ENCODE measurements at places on chromosomes 2 and 18.

GRCh38 chr2:143078104-143078503 lies 51.1 kb upstream of the ARHGAP15 start:
- no peak for DNase-seq

DNA sequence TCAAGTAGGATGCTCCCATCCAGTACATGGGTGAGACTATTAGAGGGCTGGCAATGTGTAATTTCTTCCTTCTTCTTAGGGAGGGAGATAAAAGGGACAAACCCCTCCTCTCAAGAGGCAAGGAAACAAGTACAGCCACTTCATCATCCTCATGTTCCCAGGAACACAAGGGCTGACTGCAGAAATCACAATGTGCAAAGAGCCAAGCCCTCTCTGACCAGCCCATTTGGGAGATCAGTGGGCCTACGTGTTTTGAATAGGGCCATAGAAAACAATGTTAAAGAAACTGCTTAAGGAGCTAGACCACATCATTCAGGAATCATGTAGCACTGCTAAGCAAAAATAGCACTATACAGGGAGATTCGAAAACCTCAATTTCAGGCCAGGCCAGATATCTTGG lies 97.4 kb downstream of the ACTR2 start:
- DNase-seq, result no peak

DNA sequence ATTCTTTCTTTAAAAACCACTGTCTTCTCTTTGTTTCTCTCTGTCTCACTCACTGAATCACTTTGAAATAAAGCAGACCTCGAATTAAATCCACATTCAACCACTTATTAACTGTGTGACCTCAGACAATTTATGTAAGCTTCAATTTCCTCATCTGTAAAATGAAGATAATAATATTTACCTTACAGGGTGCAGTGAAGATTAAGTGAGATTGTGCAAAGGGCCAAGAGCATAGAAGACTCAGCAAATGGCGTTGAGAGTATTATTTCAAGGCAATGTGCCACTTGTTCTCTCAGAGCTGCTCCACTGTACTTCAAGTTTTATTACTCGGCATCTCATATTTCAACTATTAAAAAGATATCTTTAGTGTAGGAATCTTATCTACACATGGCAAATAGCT lies 454.2 kb upstream of the HNRNPA3 start:
- DNase-seq, result no peak

- DNase-seq, result no peak
Measured at GRCh38 chr2:69567909-69568300, 75.6 kb downstream of the AAK1 start.

DNA sequence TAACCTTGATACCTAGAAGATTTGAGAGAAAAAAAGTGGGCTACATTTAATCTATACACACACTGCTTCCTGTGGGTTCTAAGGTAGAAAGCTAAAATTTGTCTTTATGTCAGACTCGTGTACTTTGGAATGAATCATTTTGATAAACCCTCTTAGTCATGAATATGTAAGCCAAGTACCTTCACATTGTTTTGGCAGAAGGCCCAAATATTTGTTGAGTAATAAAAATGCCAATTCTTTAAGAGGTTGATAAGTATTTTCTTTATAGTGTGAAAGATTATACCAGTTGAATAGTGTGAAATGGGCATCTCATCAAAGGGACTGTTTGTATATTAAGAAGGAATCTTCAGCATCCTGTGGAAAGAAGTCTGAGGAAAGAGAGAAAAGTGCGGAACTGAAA lies 1464.7 kb upstream of the ZEB2 start:
- DNase-seq, result peak; percentile 4

- no peak for DNase-seq
Measured at GRCh38 chr2:62713837-62714236, 8.3 kb downstream of the EHBP1 start.

DNA sequence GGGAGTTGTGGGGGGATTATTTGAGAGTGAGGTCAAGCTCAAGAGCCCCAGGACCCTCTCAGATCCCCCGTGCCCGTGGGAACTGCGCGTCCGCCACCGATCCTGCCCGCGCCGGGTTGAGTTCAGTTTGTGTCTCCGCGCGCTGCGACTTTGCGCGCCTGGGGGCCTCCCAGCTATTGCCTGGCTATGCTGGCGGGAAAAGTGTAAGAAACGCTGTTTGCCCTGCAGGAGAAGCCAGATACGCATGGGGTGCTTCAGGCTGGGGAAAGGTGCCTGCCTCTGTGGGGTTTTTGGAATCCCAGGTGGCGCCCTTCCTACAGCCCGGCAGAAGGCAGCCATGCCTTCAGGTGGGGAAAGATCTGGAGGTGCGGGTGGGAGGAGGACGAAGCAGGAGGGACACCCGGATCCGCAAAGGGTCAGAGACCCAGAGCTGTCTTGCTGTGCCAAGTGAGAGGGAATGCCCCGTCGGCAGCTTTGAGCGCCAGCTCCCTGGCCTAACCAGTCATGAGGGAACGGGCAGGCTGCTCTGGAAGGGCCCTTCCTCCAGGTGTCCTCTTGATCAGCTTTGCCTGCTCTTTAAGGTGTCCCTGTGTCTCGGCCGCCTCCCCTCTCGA lies 22.5 kb downstream of the TEX44 start:
- DNase-seq, result no peak

DNA sequence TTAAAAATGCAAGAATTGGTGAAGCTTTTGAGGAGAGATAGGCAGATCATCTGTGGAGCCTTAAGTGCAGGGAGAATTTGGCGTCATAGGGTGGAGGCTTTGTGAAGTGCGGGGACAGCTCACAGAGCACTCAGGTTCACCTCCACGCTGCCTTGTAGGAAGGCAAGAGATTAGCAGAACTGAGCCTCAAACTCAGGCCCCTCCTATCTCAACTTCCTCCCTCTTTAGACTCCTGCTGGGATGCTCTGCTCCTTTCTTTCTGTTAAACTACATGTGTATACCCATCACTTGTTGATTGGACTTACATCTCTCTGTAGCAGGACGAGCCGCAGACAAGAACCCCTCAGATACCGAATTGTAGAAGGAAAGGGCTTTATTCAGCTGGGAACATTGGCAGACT lies 422.2 kb downstream of the SETBP1 start:
- no peak for DNase-seq

- DNase-seq, result no peak
Measured at GRCh38 chr18:5879479-5879882, 15.8 kb downstream of the TMEM200C start.

DNA sequence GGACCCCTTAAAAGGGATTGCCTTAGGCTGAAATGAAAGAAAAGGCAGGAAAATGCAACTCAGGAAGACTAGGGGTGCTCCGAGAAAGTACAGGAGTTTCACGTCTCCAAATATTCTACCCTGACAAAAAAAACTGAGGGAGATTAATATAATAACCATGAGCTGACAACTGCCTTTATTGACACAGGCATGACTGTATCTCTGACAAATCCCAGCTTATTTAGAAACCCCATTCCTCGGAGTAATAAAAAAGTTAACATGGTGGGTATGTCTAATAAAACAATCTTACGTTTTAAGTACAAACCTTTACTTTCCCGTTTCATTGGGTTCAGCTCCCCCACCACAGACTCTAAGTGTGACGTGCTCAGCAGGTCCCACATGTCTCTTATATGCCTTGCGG lies 7.9 kb upstream of the RBFA start:
- DNase-seq, result no peak

- no peak for DNase-seq
Measured at GRCh38 chr18:11607906-11608305, 1.5 kb upstream of the SLC35G4 start.

DNA sequence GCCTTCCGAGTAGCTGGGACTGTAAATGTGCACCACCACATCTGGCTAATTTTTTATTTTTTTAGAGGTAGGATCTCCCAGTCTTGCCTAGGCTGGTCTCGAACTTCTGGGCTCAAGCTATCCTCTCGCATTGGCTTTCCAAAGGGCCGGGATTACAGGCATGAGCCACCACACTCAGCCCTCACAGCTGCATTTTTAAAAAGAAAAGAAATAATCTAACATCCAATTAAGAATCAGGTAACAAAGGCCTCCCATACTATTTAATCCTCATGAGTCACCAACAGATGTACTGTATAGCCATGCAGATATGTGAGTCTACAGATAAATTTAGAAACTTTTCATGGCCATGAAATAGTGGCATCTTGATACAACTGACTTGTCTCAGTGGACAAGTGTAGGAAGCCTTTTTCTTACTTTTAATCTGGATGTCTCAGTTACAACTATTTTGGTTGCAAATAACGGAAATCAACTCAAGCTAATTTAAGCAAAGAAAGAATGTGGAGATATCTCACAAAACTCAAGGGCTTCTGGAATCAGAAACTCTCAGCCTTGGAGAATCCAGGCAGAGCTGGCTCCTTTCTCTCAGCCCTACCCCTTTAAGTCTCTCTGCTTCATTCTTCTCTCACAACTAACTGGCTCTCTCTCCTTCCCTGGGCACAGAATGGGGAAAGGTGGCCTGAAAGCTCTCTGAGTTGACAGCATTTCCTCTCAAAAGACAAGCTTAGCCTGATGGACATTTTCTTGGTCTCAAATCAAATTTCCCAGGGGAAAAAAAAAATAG lies 12.8 kb upstream of the PPM1B start:
- no peak for DNase-seq

DNA sequence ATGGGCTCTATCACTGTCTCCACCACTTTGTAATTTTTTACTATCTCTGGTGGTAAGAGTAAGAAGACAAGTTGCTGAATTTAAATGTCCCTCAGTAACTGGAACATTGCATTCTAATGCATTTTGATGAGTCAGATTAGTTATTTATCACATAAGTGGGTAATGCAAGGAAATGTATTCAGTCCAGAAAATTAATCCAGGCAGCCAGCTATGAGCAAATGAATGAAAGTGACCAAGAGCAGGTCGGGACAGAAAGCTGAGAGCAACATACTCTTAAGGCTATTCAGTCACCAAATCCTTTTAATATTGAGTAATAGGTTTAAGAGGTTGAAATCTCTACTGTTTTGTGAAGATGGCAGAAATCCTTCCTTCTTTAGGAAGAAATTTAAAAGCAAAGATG lies 265.5 kb upstream of the PARD3B start:
- DNase-seq, result no peak

- DNase-seq, result no peak
Measured at GRCh38 chr2:205816268-205816667, 134.0 kb downstream of the NRP2 start.

DNA sequence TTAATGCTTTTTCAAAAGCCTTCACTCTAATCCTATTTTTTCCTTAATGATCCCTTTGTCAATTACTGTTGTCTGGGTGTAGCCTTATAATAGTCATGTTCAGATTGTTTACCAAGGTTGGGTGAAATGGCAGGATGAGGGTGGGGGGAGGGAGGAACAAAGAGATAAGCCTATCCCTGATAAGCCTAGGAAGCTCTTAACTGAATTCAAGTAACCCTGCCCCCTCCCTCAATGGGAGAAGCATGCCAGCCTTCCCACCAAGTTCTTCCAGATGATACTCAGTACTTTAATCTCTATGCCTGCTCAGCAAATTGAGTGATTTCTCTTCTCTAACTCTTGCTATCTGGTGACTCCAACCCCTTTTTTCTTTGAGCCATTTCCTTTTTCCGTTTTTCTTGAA lies 180.3 kb upstream of the ETAA1 start:
- DNase-seq, result peak; percentile 15

DNA sequence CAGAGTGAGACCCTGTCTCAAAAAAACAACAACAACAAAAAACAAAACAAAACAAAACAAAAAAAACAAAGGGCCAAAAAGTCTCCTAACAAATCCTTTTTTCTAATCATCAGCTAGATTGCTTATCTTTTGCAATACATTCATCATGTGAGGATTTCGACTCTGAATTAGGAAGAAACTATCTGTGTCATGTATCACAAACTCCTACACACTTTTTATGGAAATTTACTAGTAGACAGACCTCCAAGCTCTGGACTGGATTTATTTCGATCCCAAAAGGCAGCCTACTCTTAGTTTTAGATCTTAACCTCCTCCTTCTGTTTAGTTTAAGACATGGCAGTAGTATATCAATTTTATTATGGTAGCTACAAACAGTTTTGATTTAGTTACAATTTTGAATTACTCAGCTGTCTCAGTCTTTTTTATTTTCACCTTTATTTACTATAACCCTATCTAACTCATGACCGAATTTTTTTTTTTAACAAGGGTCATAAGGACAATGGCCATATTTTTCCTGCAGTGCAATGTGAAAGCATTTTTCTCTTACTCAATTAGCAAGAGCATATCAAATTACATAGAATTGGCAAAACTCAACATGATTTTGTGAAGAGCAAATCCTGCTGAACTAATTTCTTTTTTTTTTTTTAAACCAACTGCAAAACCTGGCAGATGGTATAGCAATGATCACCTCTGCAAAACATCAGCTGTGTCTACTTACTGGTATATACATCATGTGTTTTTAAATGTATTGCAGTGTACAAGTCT lies 10.7 kb upstream of the CCDC88A start:
- DNase-seq, result peak; percentile 67

GRCh38 chr2:104845946-104846785 lies 7.7 kb upstream of the POU3F3 start:
- no peak for DNase-seq

DNA sequence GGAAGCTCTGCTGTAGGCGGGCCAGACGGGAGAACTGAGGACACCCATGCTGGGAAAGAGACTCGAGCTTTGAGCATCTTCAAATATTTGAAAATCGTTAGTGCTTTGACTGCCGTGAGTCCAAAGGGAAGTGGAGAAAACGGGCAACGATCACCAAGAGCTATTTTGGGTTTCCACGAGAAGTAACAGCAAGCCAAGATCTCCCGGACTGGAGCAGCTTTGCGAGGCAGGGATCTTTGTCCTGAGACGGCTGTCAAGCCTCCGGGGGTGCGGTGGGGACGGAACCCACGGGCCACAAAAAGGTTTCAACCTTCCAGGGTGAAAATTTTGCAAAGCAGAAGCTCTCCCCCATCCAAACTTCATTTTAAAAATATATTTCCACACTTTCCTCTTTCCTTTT lies 195.8 kb downstream of the NDUFA10 start:
- DNase-seq, result no peak

- DNase-seq, result no peak
Measured at GRCh38 chr2:105874466-105874865, 129.8 kb downstream of the NCK2 start.

GRCh38 chr2:96131813-96132745 lies 6.2 kb downstream of the ASTL start:
- DNase-seq, result no peak
